ENCODE measurements at places on chromosomes 1 and 21.

- no peak for DNase-seq
Measured at GRCh38 chr21:38912102-38912629, 106.4 kb downstream of the ETS2 start.

DNA sequence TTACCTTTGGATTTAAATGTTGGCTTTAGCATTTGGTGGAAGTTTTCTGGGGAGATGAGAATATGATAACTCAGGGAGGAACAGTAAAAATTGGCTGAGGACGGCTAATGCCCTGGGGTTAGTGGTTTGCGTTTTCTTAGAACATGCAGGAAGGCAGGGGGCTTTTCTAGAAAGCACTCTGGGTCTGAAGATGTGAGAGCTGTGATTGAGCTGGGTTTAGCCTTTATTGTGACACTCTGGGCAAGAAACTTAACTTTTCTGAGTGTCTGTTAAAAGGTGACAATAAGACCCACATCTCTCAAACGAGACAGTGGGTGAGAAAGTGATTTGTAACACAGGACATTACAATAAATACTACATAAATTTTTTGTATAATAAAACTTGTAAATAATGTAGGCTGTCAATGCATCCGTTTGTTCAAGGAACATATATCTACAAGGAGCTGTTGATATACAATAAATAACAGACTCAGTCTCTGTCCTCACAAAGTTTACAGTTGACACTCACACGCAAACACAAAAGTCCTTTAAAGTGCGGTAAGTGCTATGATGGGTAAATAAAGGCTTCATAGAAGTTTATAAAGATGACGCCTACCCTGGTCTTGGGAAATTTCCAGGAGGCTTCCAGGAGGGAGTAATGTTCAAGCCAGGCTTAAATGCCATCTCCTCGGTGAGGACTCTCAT, 49.5 kb upstream of the MRPS6 start:
- DNase-seq: no peak

DNA sequence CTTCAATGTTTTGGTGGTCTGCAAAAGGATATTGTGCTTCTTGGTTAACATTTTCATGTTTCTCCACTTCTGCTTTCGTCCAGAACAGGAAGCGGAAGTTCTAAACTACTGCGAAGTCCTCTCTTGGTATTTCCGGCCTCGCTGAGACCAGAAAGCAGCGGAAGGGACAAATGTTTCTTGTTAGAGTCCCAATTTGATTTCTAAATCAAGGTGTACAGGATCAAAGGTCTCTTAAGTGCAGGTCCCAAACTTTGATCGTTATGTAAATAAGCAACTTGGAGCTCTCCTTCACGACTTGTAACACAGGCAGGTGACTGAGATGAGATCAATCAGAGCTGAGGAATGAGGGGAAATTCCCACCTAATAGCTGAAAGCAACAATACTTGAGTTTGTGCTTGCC, 40.1 kb upstream of the HMCN1 start:
- DNase-seq: peak; percentile 51

- DNase-seq: no peak
Measured at GRCh38 chr1:197481101-197481500, 213.0 kb downstream of the CRB1 start.
